ENCODE measurements at places on chromosomes 7 and 10.

GRCh38 chr10:76172020-76172419 lies 740.6 kb downstream of the LRMDA start:
- no peak for DNase-seq

GRCh38 chr10:100101192-100102076 lies 19.8 kb upstream of the CPN1 start:
- DNase-seq = no peak

DNA sequence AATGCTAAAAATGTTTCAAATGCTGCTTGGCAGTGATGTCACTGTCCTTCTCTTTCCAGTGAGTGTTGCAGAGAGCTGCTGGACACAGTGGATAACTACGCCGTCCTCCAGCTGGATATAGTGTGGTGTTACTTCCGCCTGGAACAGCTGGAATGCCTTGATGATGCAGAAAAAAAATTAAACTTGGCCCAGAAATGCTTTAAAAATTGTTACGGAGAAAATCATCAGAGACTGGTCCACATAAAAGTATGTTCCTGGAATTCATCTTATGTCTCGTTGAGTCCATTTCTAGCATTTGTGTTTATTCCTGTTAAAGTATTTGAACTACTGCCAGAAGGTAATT lies 25.2 kb downstream of the NUB1 start:
- DNase-seq = no peak

DNA sequence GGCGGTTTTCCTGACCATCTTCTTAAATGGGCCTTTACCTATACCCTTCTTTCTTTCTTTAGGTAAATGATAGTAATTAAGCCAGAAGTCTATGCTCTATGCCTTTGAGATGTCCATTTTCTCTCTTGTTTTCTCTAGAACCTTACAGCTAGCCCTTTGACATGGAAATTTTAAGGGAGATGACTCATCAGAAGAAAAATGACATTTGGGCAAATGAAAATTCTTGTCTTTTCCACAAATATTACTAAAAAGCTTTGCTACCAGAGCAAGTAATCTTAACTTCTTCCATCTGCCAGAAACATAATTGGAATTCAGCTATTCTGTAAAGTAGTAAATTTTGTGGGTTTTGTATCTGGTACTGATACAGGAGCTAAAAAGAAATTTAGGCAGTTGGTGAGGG lies 59.5 kb downstream of the CCDC3 start:
- DNase-seq = no peak

DNA sequence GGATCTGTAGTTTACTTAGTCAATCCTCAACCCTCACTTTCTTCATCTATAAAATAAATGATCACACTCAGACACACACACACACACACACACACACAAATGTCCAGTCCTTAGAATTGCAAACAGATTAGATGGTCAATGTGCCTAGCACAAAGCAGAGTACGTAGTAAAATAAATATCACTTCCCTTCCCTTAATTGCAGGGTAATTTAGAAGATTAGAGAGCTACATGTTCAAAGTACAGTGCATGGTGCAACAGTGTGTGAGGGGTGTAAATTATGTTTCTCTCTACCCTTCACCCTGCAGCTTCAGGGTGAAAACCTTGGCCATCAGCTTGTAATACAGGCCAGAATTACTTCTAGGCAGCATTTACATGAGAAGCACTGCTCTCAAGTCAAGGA lies 187.0 kb upstream of the GHITM start:
- DNase-seq = no peak

DNA sequence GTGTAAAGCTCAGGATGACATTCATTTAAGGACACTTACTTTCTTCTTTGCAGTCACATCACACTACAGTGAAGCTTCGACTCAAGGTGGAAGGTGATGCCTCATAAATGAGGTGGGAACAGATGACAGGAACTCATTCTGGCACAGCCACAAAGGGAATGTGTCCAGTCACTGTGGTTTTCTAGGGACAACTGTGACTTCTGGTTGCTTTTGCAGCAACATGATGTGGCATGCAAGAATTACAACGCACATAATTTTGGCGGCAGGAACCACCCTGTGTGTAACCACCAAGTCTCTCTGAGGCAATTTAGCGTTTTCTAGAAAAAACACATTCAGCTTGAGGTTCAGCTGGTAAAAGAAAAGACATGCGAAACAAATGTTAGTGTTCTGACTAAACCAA lies 32.0 kb upstream of the FERD3L start:
- DNase-seq = no peak

GRCh38 chr7:33041631-33042428 lies 20.7 kb downstream of the NT5C3A start:
- DNase-seq = no peak

- DNase-seq = no peak
Observed at GRCh38 chr10:131815266-131816156, 85.3 kb upstream of the PPP2R2D start.

GRCh38 chr7:148306759-148307158 lies 283.8 kb upstream of the C7orf33 start:
- DNase-seq = no peak

DNA sequence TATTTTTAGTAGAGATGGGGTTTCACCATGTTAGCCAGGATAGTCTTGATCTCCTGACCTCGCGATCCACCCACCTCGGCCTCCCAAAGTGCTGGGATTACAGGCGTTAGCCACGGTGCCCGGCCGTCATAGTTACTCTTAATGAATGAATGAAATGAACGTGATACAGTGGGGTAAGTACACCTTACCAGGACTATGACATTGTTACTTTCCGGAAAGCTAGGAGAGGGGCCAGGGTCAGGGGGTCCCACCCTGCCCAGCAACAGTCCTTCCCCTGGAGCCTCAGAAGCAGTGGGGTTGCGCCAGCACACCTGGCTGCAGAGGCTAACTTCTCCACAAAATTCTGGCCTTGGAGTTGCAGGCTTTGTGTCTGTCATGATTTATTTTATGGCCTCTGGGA lies 21.4 kb downstream of the VSTM4 start:
- no peak for DNase-seq

DNA sequence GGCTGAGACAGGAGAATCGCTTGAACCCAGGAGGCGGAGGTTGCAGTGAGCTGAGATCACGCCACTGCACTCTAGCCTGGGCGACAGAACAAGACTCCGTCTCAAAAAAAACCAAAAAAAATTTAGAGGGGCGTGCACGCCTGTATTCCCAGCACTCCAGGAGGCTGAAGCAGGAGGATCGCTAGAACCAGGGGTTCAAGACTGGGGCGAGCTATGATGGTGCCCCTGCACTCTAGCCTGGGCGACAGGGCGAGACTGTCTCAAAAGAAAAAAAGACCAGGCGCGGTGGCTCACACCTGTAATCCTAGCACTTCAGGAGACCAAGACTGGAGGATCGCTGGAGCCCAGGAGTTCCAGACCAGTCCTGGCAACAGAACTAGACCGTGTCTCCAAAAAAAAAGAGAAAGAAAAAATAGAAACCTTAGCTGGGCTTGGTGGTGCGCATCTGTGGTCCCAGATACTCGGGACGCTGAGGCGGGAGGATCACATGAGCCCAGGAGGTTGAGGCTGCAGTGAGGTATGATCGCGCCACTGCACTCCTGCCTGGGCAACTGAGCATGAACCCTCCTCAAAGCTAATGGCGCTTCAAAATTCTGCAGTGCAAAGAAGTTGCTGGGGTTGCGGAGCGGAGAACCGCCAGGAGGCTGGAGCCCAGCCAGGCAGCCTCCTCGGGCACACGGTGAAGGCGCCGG lies 382 bp upstream of the MBLAC1 start:
- DNase-seq = no peak

DNA sequence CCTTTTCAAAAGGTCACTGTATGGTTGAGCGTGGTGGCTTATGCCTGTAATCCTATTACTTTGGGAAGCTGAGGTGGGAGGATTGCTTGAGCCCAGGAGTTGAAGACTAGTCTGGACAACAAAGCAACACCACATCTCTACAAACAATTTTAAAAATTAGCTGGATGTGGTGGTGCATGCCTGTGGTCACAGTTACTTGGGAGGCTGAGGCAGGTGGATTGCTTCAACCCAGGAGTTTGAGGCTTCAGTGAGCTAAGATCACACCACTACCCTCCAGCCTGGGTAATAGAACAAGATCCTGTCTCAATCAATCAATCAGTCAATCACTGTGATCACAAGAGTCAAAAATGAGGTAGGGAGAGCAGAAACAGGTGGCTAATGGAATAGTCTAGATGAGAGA lies 97.0 kb downstream of the SUGCT start:
- no peak for DNase-seq

- DNase-seq = no peak
Observed at GRCh38 chr7:17440831-17441230, 142.4 kb downstream of the AHR start.
